Glomerular endothelial cell (primary cell): ENCODE measurements at places on chromosomes 5 and 9. TPM values are rescaled to one million over a fixed set of nuclear protein-coding genes. Genes with fewer than 3 reads are reported as not detected.

DNA sequence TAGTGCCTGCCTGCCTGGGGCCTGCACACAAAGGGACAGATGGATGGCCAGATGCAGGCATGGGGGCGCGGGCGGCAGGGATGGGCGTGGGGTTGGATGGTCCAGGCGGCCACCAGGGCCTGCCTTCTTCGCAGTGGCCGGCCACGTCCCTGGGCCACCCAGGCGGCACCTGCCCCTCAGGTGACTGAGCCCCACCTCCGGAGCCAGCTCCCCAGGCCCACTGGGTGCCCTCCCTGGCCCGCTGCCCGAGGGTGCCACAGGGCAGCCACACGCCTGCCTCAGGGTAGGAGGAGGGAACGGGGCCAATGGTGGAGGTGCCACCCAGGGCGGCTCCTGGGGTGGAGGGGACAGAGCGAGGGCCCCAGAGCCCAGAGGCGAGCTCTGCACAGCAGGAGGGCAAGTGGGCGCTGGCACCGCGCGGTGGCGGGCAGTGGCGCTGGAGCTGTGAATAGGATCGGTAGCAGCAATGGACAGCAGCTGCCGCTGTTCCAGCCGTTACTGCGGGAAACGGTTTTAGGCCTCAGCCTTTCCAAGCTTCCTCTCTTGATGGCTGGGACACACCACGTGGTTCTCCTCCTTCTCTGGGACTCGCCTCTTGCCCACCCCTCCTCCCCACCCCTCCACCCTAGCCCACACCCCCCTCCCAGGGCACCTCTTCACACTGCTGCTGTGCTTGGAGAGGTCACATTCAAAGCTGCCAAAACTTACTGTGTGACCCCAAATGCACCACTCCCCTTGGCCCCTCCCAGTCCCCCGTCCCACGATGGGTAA is 19.1 kb downstream of the LHX3 start:
- DNase-seq = no peak

DNA sequence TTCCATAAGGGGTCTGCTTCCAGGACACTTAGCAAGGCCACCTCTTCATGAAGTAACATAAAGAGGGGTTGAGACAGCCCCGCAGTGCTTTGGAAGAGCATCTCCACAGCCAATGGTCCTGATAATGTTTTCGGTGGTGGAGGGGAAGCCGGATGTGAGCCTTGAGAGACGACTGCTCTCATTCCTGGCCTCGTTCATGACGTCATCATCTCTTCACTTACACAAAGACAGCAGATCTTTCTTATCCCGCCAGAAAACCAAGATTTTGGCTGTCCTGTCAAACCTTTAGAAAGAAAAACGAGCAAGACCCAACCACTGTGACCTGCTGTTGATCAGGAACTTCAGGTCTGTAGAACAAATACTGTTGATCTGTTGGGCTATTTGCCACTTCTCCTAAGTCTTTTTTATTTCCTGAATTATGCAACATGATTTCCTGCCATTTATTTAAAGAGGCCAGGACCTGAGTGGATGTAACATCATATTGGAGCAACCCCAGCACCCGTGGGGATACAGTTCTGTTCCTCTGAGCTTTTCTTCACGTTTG is 89.0 kb upstream of the IRX2 start:
- DNase-seq = no peak

- DNase-seq = no peak
Observed at GRCh38 chr5:121399879-121400278, 451.8 kb upstream of the FTMT start.

DNA sequence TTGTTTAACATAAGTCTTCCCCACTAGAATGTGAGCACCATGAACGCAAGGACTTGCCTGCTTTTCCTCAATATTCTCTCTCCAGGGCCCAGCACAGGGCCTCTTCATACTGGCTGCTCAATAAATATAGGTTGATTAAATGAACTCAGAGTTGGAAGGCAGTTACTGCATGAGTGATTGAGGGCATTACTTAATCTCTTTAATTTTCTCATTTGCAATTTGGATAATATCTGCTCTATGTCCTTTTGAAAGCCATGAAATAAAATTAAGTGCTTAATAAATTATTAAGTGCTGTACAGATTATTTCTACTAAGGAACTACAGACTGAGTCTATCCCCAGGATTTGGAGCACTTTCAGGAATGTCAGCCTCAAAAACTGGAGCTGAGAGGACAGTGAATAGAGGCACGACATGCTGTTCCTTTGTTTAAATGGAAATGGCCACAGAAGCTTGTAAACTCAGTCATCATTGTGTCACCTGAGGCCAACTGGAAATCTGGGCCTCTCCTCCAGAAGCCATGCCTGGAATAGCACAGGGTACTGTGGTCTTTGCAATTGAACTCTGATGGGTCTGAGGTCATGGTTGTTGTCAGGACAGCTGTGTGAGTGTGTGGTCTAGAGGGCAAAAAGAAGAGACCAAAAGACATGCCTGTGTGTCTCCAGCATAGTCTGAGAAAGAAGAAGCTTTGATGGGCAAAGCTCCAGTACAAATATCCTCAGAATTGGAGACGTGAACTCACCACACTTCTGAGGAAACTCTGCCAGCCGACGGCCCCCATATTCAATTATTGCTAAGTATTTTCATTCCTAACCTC is 86.1 kb downstream of the SH3TC2 start:
- DNase-seq = no peak

GRCh38 chr9:5642170-5642569 is 13.3 kb downstream of the RIC1 start:
- no peak for DNase-seq

GRCh38 chr5:88269222-88269771 is 652 bp upstream of the TMEM161B start:
- no peak for DNase-seq

DNA sequence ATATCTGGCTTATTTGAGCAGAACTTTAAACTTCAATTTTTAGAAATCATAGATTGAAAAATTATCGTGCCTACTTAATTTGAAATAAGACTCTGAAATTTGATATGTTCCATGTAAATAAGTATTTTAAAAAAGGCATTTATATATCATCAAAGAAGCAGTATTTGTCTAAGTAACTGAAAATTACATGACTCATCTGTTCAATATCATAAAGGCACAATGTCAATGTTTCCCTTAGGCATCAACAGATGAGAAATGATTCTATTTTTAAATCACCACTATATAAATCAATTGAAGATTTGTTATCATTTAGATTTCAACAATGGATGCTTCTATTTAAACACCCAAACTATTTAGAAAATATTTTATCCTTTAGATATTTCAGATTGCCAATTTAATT is 142.9 kb upstream of the POU5F2 start:
- DNase-seq = no peak

DNA sequence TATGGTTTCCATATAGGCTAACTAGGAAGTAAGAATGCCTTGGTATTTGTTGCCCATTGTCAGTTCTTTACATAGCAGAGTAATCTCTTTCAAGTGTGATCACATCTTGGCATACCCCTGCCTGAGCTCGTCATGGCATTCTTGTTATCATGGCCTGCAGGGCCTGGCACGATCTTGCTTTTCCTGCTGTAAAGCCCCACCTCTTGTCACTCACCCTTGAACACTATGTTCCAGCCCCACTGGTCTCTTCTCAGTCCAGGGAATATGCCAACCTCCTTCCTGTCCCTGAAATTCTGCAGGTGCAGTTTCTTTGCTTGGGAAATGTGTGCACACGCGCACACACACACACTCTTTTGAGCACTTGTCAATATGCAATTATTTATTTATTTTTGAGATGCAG is 250.2 kb upstream of the DMRT1 start:
- DNase-seq = no peak

DNA sequence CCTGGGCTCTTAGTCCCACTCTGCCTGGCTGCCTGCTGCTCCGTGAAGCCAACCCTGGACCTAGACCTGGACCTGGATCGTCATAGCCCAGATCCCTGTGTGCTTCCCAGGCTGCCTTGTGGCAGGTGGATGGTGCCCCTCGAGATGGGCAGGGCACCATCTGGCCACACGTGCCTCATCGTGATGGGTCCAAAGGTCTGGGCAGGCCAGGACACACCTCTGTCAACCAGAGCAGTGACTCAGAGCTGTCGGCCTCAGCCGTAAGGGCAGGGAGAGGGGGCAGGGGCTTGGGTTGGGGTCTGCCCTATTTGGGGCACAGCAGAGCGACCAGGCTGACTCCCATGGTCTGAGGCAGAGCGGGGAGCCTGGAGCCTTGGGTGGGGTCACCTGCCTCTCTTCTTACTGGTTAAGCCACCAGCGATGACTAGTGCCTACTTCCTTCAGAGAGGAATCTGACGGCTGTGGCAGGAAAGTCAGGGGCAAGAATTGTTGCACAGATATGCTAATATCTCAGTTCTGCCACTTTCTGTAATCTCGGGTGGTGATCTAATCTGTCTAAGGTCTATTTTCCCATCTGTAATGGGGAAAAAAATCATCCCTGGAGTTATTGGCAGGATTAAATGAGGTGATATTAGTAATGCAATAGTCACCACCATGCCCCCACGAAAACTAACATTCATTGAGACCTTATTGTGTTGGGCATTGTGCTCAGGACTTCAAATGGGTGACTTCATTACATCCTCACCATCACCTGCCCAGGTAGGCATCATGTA is 3.2 kb upstream of the CDHR2 start:
- no peak for DNase-seq

DNA sequence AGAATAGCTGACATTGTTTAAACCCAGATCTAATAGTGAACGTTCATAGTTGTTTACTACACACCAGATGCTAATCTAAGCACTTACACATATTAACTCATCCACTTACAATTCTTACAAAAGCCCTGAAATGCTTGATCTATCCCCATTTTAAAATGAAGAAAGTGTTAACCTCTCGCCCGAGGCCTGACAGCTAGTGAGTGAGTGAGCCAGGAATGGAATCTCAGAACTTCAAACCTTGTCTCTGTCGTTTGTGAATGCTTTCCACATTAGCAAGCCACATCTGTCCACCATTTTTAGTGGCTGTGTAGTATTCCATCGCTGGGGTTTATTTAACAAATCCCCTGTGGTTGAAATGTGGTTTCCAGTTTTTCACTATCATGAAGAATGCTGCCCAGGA is 24.9 kb upstream of the NEURL1B start:
- DNase-seq = no peak

DNA sequence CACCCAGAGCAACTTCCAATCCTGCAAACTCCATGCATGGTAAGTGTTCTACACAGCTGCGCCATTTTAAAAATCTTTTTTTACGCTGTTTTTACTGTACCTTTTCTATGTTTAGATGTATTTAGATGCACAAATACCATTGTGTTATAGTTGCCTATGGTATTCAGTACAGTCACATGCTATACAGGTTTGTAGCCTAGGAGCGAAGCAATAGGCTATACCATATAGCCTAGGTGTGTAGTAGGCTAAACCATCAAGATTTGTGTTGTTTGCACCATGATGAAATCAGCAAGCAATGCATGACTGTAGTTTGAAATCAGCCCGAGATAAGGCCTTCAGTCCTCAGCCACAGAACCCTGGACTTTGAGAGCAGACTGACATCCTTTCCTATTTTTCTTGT is 101.2 kb downstream of the LIX1 start:
- DNase-seq = no peak

GRCh38 chr5:157955541-157956172 is 96.7 kb upstream of the CLINT1 start:
- no peak for DNase-seq

GRCh38 chr9:128276574-128277270 is 646 bp downstream of the SWI5 start:
- no peak for DNase-seq

DNA sequence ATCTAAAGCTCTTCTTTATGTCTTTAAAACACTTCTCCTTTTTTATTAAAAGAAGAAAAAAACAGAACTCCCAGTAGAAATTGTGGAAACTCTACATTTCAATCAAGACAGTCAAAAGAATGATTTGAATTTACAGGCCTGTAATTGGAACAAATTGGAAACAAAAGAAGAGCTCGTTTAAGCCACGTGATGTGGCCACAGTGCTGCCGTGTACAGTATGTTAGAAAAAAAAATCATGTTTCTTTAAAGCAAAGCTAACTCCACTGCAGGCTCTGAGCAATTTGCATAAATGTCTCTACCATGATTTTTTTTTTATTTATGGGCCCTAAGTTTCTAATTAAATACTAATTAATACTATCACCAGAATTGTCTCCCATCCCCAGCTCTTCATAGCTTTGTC is 325.6 kb downstream of the ZSWIM6 start:
- no peak for DNase-seq

DNA sequence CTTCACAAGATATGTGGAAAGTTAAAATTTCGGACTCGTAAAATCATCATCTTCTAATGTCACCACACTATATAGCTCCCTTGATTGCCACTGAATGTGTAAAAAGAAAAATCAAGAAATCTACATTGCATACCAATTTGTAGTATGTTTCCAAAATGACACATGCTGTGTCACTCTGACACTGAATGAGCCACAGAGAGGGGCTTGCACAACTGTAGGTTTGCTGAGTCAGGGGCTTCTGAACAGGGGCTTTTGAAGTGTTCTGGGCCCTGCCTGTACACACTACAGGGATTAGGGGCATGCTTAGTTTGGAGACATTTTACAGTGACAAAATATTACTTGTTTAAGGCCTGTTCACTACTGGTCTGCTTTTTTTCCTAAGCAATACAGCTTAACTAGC is 234.4 kb upstream of the GRAMD2B start:
- no peak for DNase-seq

GRCh38 chr9:92724528-92725265 is 39.9 kb downstream of the BICD2 start:
- DNase-seq = no peak

DNA sequence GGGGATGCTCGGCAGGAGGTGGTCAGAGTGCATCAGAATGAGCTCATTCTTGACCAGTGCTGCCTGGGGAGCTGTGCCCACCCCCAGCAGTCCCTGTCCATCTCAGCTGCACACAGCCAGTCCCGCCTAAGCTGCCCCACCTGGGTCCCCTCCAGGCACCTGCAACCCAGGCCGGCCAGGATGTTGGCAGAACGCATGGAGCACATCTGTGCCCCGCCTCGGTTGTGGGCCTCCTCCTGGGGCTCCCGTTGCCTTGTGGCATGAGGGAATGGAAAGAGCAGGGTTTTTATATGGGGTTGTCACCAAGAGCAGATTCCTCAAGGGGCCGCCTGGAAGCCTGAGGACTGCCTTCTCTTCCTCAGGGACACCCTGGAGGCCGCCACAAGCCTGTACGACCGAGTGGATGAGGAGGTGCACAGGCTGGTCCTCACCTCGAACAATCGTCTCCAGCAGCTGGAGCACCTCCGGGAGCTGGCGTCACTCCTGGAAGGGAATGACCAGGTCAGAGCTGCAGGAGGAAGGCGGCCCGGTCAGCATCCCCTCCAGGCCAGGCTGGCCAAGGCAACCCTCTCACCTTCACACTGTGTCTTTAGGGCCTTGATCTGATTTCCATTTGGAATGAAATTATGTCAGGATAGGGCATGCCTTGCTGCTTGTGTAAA is 34.8 kb upstream of the LRRC14B start:
- no peak for DNase-seq

GRCh38 chr5:1789834-1790471 is 9.7 kb downstream of the MRPL36 start:
- DNase-seq = no peak

- no peak for DNase-seq
Observed at GRCh38 chr5:149765932-149766331, 35.8 kb downstream of the PPARGC1B start.

The IL17B gene
- not detected in 2 replicates for total RNA-seq

The TTC1 gene
- total RNA-seq = 45.8 and 74.3 TPM in 2 replicates

The HNRNPA0 gene
- total RNA-seq = 10.2 and 15.0 TPM in 2 replicates

The CLK4 gene
- 7.4 and 18.0 TPM in 2 replicates for total RNA-seq

The CYLC2 gene
- total RNA-seq = not detected in 2 replicates

The OTP gene
- not detected in 2 replicates for total RNA-seq

The KCNIP1 gene
- 0.76 and 1.7 TPM in 2 replicates for total RNA-seq

The ARHGEF39 gene
- 0.39 and 0.58 TPM in 2 replicates for total RNA-seq

The DRD1 gene
- total RNA-seq = not detected in 2 replicates

The PCAT7 gene
- total RNA-seq = not detected in 2 replicates

The IL7R gene
- total RNA-seq = 0.82 and 6.0 TPM in 2 replicates
